ENCODE measurements at places on chromosomes 11 and 22.

GRCh38 chr22:23825246-23825905, 13.4 kb downstream of the DERL3 start:
- DNase-seq = no peak

GRCh38 chr11:71425860-71426259, 22.3 kb downstream of the DHCR7 start:
- no peak for DNase-seq

DNA sequence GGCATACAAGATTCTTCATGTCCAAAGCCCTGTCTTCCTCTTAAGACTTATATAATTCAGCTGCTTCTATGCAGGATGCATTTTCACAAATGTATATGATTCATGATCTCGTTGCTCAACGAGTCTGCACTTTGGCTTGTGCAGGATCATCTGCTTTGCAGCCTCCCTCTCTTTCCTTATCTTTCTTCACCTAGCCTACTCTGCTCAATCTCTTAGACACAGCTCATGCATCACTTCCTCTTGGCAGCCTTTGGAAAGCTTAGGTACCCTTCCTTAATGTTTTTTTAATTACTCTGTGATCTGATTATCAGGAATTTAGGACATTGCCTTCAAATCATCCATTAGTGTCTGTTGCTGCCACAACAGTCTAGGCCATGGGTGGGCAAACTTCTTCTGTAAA, 673.8 kb downstream of the NELL1 start:
- no peak for DNase-seq

DNA sequence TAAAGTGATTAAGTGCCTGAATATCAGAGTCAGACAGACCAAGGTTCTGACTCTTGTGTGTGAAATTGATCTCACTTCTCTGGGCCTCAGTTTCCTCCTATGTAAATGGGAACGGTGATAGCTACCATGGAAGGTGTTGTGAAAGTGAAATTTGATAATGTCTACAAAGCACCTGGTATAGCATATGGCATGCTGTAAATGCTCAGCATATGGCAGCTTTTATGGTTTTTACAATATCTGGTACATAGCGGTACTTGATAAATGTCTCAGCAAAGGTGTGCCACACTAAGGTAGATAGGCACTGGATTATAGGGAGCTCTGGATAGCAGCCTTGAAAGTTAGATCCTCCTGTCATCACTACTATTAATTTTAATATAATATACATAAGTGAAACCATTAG, 19.9 kb downstream of the POU2AF2 start:
- no peak for DNase-seq

DNA sequence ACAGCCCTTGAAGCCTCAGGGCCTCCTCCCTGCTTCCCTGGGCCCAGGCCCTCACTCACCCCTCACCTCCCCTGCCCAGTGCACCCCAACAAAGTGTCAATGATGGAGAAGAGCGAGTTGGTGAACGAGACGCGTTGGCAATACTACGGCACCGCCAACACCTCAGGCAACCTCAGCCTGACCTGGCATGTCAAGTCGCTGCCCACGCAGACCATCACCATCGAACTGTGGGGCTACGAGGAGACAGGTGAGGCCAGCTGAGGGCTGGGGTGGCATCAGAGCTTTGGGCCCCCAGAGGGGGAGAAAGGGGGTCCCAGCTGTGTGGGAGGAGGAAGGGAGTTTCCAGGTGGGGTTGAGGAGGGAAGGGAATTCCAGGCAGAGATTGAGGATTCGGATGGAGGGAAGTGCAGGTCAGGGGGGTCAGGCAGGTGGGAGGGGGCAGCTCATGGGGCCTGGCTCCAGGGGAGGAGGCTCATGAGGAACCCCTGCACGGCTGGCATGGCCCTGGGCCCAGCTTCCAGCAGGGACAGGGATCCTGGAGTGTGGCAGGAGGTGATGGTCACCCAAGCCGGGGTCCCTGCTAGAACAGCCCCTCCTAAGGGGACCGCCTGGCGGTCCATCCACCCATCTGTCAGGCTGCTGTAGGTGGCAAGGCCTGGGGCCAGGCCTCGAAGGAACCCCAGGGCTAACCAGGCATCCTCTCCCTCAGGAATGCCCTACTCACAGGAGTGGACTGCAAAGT, 2.9 kb downstream of the SUSD2 start:
- no peak for DNase-seq

DNA sequence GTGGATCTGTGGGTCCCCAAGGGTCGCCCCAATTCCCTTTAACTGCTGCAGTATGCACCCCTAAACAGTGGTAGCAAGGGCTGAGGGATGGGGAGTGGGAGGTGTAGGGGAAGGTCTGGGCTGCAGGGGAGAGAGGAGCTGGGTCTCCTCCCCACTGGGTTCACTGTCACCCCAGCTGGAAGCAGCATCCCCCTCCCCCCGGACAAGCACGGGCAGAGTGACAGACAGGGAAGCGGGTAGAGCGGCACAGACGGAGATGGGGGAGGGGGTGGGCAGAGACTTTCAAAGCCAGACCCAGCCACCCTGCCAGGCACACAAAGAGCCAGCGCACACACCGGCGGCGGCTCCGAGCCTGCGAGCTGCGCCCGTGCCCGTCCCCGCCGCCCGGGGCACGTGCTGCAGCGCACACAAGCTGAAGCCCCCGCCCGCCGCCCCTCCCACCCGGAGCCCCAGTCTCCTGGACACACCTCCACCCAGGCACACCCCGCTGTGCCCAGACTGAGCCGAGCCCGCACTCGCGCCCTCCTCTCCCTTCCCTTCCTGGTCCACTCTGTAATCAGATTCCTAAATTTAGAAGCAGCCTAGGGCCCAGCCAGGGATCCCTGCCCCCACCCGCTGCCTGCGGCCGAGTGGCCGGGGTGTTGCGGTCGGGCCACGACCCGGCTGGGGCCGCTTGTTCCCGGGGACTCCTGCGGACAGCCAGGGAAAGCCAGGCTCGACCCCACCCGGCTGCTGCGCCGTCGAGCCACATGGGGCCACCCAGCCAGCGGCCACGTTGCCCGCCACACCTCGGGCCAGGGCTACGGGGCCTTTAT, 935 bp upstream of the RCOR2 start:
- DNase-seq = no peak

- DNase-seq = no peak
Measured at GRCh38 chr11:68567553-68567952, 107.0 kb downstream of the PPP6R3 start.

DNA sequence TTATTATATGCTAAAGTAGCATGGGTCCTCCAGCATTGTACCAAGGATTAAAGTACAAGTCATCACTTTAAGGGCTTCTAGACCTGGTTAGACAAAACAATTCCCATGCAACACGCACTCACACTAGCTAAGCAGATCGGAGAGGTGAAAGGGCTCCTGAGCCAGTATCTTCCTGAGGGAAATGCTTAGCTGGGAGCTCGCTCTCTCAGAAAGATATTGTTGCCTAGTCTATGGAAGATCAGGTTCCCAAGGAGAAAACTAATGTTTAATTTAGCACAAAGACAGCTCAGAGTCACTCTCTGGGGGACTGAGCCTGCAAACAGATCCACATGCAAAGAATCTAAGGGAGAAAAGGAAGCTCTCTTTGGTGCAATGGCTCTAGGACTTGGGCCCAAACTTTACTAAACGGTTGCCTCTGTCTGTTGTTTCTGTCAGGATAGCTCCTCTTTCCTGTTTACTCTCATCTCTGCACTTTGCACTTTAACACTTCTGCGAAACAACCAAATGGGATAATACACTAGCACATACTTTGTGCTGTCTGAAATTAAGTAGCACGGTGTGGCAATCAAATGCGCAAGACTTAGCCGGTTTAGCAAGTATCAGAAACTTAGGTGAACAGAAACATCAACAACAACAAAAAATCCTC, 10.7 kb downstream of the MAML2 start:
- no peak for DNase-seq

DNA sequence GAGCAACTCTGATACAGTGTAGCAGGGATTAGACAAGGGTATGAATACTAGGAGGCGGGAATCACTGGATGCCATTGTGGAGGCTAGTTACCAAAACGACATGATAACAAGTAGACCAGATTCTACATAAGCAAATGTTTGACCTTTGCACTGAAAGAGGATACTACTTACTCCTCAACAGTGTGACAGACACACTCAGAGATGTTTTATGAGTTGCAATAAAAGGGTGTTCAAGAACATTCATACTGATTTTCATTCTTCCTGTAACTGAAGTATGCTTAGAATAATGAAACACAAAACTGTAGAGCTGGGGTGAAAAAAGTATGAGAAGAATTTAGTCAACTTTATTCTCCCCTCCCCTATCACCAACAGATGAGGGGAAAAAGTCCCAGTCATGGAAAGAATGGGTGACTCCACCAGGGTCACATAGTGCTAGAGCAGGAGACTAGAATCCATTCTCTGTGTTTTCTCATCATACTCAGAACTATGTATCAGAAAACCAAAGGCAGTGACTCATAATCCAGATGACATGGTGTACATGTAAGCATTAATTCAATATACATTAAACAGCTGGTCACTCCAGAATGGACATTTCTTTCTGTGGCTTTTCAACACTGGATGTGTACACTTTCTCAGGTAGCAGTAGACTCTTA, 32.8 kb downstream of the ARHGAP20 start:
- DNase-seq = no peak

DNA sequence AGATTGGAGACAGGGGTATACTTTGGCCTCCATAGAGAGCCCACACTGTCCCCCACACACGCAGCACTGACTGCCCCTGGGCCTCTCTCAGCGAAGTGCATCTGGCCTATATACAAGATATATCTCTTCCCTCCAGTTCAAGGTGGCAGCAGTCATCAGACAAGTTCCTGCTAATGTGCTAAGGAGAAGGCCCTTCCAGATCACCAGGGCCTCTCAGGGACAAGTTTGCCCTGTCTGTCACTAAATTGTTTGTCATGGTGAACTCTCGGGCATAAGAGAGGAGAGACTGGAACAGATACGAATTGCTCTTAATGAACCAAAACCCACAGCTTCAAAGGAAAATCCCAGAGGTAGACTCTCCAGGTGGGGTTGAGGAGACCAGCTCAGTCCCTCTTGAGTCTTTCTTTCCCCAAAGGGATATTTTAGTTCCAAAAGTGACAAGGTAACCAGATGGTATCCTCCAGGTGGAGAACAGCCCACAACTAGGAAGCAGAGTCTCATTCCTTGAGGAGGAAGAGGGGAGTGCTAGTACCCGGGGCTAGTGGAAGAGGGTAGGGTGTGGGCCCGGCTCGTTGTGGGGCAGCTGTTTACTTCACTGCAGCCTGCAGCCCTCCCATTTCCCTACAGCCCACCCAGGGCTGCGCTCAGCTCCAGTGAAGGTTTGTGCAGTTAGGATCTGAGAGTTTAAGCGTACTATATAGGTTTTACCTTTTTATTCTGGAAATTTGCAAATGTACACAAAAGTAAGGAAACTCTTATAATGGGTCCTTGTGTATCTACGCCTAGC, 2.2 kb upstream of the SLC35C1 start:
- no peak for DNase-seq

DNA sequence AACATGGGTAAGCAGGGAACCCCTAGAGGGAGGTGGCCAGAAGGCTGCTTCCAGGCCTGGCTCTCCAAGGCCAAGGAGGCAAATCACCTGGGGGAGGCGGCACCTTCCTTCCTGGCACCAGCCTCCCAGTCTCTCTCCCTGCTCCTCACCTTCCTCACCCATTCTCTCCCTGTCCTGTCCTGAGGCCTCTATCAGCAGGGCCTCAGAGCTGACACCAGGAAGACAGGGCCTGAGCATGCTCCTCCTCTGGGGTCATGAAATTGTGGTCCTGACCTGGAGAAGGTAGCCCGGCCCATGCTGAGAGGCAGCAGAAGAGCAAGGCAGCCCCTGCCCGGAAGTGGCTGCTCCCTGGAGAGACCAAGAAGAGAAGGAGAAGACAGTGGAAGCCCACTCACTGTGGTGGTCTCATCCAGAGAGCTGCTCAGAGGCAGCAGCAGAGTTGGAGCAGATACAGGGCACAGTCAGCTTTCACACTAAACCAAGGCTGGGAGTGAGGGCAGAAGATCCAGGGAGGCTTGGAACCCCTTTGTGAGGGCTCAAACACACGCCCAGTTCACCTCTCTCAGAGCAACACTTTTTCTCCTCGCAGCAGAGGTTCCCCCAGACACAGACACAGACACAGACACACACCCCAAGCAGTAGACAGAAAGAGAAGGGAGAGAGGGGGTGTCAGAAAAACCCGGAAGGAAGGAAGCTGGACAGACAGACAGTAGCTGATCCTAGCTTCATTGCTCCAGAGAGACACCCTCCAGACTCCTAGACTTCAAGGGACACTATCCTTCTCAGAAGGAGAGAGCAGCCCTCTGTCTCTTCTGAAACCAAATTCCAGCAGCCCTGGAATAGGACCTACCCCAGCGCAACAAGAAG, 1.8 kb downstream of the BCL9L start:
- DNase-seq = no peak

- DNase-seq = no peak
Measured at GRCh38 chr11:12636871-12637410, 37.3 kb upstream of the TEAD1 start.

GRCh38 chr11:8058216-8058615, 22.8 kb upstream of the TUB start:
- no peak for DNase-seq

- no peak for DNase-seq
Measured at GRCh38 chr22:38432264-38432663, 22.7 kb downstream of the KCNJ4 start.

DNA sequence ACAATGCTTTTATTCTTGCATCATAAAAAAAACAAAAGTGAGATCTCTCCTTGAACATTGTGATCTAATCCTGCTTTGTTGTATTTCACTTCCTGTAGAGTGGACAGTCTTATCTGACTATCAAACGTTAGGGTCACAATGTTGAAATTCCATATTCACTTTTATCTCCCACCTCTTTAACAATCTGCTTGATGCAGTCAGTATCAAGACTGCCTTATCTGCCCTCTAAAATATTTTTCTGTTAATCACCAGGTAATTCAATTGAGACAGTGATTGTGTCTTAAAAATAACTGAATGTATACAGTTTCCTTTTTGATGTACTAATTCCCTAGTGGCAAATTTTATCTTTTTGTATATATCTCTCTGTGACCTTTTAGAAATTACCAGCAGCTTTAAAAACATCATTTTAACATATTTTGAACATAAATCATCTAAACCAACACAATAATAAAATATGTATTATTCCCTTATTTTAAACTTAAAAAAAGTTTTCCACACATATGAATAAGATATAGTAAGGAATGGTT, 143.1 kb upstream of the MPPED2 start:
- no peak for DNase-seq

GRCh38 chr22:44190381-44190976, 9.8 kb downstream of the PARVG start:
- no peak for DNase-seq

DNA sequence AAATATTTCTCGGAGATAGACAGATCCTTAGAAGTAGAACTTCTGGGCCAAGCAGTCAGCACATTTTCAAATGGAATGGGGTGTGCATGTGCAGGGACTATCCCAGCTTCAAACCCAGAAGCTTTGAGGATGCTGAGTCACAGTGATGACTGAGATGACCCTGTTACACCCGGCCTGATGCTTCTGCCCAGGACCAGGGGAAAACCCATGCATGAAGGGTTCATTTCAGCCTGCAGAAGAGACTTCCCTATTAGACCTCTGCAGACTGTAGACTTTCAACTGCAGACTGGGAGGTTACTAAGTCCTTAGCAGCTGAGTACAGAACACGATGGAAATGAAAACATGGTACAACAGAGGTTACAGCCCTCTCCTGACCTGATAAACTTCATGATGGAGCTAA, 3.6 kb upstream of the OR2AT4 start:
- no peak for DNase-seq

Measured in activated CD4-positive, CD25-positive, alpha-beta regulatory T cell (primary cell).